Muscle of leg (tissue), 16 donors: ENCODE measurements at places on chromosomes 2 and 18. TPM values are rescaled to one million over a fixed set of nuclear protein-coding genes. Genes with fewer than 3 reads are reported as not detected.

Gene RALBP1
- 37.5 TPM for total RNA-seq

Gene CRACDL
- 1.6 TPM for total RNA-seq

Gene AKAIN1
- 0.18 TPM for total RNA-seq

Gene ESCO1
- total RNA-seq = 28.5 TPM

Gene CBLN2
- total RNA-seq = 0.44 TPM

DNA sequence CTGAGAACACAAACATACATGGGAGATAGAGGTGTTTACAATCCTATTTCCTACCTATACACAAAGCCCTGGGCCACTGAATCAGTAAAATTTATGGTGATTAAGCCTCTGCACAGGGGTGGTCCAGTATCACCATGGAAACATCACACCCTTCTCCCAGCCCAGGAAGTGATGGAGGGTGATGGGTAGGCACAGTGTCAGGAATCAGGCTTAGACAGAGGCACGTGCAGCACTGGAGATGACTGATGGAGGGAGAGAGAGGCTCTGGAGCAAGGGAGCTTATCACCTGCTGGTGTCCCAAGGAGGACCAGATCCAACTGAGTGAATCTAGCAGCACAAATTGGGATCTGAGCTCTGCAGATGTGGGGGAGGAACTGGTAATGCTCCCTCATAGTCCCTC is 117.2 kb downstream of the RPIA start:
- DNase-seq = no peak

GRCh38 chr2:20044778-20045177 is 6.7 kb downstream of the LAPTM4A start:
- DNase-seq = no peak

GRCh38 chr2:54903736-54904554 is 146.3 kb downstream of the RTN4 start:
- no peak for DNase-seq

- no peak for DNase-seq
These were observed 65.9 kb upstream of the RAB27B start for GRCh38 chr18:54762386-54762785.

DNA sequence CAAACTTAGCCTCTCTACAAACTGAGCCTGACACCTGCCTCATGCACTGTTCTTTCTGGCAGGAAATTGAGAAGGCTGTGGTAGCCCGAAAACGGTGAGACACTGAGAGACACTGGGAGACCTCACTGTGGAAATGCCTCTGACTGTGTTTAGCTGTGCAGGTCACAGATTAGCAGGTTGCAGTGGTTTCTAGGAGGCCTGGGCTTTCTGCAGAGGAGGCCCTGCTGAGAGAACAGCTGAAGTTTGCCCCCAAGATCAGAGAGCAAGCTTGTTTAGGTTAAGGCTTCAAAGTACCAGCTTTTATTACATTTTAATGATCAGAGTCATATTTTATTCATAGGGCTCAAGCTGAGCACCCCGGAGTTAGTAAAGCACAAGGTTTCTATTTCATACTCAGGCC is 68.7 kb upstream of the LYPD6 start:
- DNase-seq = no peak

DNA sequence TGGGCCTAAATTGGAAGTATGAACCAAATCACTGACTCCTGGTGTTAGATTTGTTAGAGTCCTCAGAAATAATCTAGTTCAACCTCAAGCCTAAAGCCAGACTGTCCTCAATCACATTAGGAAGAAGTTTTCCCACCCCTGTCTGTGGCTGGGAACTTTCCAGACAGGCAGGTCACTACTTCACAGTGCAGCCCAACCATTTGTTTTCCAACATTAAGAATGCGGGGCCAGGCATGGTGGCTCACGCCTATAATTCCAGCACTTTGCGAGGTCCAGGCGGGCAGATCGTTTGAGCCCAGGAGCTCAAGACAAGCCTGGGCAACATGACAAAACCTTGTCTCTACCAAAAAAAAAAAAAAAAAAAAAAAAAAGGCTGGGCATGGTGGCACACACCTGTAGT is 5.5 kb upstream of the OSBPL1A start:
- no peak for DNase-seq

DNA sequence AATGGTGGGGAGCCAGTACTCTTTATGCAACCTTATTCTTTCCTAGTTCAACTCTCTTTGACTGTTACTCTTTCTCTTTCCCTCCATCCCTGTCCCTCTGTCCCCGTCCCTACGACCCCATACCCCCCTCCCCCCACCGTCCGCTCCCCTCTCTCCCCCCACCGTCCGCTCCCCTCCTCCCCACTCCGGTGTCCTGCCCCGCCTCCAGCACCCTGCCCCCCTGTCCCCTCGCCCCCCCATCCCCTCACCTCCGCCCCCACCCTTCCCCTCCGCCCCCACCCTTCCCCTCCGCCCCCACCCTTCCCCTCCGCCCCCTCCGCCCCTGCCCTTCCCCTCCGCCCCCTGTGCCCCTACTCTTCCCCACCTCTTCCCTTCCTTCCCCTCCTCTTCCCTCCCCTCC is 128.4 kb downstream of the LPIN1 start:
- no peak for DNase-seq
